ENCODE measurements at places on chromosomes 7 and 10. TPM values are rescaled to one million over a fixed set of nuclear protein-coding genes. Genes with fewer than 3 reads are reported as not detected.

Gene CALCR
- total RNA-seq, result 4.0 TPM

Gene TFPI2
- total RNA-seq, result 4.8 TPM

Gene NKX1-2
- 57.8 TPM for total RNA-seq

Gene SPACDR
- 1.1 TPM for total RNA-seq

Gene SCART1
- 0.44 TPM for total RNA-seq

Gene NKX2-3
- not detected for total RNA-seq

Gene GDF10
- not detected for total RNA-seq

Gene KLF14
- not detected for total RNA-seq

Gene ZNF488
- 4.5 TPM for total RNA-seq

Gene EXOC6
- total RNA-seq, result 6.2 TPM

Gene SH2B2
- 6.2 TPM for total RNA-seq

Gene SEMA4G
- 8.2 TPM for total RNA-seq

Gene PCDH15
- not detected for total RNA-seq

Gene GSDME
- total RNA-seq, result 0.48 TPM

Gene XRCC2
- 9.5 TPM for total RNA-seq

Gene RNLS
- 4.9 TPM for total RNA-seq

Gene NXPH1
- total RNA-seq, result 0.37 TPM

Gene NPC1L1
- not detected for total RNA-seq

Gene OGDHL
- 31.9 TPM for total RNA-seq

Gene NPY4R2
- total RNA-seq, result not detected

Gene HOXA6
- not detected for total RNA-seq

Gene NUP42
- total RNA-seq, result 50.0 TPM

Gene FAM24A
- total RNA-seq, result not detected

Gene TRIM74
- total RNA-seq, result not detected

Gene SLC16A12
- total RNA-seq, result 4.1 TPM

Gene CXCL12
- total RNA-seq, result 21.1 TPM

Gene LRRD1
- not detected for total RNA-seq

Gene TOMM7
- 485 TPM for total RNA-seq

Gene PODXL
- total RNA-seq, result 339 TPM

Gene DGKB
- 0.52 TPM for total RNA-seq

Gene ZNF32
- total RNA-seq, result 27.5 TPM

Gene MTPN
- 70.4 TPM for total RNA-seq

Gene C10orf105
- 0.18 TPM for total RNA-seq

Gene LRRC61
- 38.3 TPM for total RNA-seq

Gene ARMC3
- 0.59 TPM for total RNA-seq

Gene TFR2
- total RNA-seq, result 2.0 TPM

Gene CCDC172
- 1.0 TPM for total RNA-seq

Gene PSD
- 5.2 TPM for total RNA-seq

Gene NUDCD3
- 79.4 TPM for total RNA-seq

Gene SPDYE2B
- not detected for total RNA-seq

Gene PRKAR2B
- total RNA-seq, result 22.9 TPM

Gene HOXA13
- not detected for total RNA-seq

Gene PLEKHS1
- not detected for total RNA-seq

Gene PIK3CG
- 0.03 TPM for total RNA-seq

Gene OR2A42
- not detected for total RNA-seq

Gene TMEM140
- not detected for total RNA-seq

Gene C10orf143
- 2.3 TPM for total RNA-seq

Gene PTPRE
- total RNA-seq, result 0.69 TPM

Gene IFIT2
- 0.18 TPM for total RNA-seq

Gene EZH2
- total RNA-seq, result 18.4 TPM

Gene MCM10
- total RNA-seq, result 28.4 TPM
